ENCODE measurements at places on chromosomes 7 and 10.

DNA sequence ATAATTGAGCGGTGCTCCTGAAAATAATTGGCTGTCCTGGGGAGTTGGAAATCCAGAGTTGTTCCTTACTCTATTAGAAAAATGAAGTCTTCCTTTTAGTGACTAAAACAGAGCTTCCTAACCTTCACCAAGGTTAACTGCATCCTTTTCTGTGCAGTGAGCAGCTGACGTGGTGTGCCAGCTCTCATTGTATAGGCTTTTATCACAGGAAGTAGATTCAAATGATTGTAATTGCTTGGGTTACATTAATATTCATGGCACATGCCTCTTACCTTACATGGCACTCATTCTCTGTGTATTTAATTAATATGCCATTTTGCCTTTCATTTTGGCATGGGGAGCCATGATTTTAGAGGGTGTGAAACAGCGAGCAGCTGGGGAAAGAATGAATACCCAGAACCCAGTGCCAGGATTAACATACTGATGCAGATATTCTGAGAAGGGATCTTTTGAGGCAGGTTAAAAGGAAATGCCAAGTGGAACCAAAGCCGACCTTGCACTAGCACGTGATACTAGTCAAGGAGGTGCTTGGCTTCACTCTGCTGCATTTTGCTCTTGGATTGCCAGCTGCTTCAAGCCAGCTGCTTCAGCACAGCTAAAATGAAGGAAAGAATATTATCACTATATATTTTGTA is 115.3 kb downstream of the ST7 start:
- DNase-seq = no peak

GRCh38 chr7:70415179-70415972 is 716.6 kb upstream of the GALNT17 start:
- no peak for DNase-seq

DNA sequence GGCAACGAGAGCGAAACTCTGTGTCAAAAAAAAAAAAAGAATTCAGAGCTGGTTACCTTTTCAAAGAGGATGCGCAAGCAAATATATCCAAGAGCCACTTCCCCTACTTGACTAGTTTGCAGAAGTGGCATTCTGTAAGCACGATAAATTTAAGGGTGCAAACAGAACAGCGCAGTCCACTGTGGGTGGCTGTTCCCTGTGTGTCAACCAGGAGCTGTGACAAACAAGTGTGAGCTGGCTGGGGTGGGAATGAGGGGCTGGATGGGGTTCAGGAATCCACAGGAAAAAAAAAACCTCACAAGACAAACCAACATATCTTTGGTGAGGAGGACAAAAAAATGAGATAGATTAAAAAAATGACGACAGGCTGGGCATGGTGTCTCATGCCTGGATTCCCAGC is 15.9 kb downstream of the GUSB start:
- no peak for DNase-seq

GRCh38 chr10:110529596-110530011 is 31.9 kb downstream of the DUSP5 start:
- DNase-seq = no peak

GRCh38 chr7:16594676-16595075 is 50.9 kb downstream of the ANKMY2 start:
- DNase-seq = no peak

GRCh38 chr7:67435894-67436535 is 439.4 kb downstream of the TYW1 start:
- no peak for DNase-seq

DNA sequence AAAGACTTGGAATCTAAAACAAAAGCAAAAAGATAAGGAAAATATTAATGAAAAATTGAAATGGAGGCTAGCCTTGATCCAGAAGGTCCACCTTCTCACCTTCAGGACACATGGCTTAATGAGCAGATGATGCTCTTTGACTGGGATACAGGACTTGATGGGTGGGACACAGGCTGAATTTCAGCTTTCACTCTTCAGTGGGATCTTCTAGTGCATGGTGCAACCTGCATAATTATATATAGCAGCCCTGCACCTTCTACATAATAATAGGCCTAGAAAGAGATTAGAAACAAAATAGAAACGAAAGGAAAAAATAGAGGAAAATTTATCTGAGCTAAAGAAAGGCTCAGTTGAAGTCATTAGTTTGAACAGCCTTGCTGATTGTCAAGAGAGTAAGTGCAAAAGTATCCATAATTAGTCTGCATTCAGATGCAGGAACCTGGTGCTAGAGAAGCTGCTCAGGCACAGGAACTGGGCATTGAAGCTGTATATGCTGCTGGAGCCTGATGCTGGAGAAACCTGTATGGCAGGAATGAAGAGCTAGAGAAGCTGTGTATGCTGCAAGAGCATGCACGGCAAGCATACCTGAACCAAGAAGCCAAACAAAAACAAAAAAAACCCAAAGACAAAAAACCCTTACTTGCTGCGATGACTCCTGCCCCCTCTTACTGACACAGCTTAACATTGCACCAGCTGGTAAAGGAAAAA is 19.4 kb downstream of the MKLN1 start:
- DNase-seq = no peak

DNA sequence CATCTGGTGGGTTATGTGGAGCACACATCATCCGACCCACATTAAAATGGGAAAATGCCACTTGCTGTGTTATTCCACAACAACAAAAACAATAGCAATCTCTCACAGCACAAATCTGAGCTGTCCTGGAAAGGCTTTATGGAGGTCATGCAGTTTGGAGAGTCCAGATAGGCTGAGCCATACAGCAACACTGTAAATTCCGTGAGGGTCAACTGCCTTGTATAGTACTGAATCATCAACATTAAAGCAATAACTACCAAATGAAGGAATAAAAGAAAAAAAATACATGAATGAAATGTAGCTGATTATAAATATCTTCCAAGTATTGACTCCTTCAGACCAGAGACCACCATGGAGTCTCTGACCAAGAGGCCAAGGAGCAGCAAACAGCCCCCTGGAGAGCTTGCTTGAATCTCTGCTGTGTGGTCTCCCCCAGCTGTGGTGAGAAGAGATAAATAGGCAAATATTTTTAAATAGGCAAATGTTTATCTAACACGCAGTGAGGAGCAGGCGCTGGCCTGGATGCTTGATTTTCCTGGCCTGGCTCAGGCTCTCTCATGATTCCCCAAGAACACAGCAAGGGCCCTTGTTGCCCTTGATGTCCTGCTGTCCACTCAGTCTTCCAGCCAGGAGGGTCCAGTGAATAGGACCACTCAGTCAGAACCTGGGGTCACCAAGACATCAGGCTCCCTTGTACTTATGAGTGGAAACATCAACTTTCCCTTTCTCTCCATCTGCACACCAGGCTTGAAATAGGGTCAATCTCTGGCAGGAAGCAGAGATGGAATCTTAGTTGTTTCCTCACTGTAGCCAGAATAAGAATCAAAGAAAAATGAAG is 1021.3 kb downstream of the XPNPEP1 start:
- no peak for DNase-seq

GRCh38 chr7:129780974-129781927 is 169.7 kb downstream of the NRF1 start:
- DNase-seq = no peak

GRCh38 chr10:87598700-87599099 is 61.0 kb upstream of the PAPSS2 start:
- DNase-seq = no peak

DNA sequence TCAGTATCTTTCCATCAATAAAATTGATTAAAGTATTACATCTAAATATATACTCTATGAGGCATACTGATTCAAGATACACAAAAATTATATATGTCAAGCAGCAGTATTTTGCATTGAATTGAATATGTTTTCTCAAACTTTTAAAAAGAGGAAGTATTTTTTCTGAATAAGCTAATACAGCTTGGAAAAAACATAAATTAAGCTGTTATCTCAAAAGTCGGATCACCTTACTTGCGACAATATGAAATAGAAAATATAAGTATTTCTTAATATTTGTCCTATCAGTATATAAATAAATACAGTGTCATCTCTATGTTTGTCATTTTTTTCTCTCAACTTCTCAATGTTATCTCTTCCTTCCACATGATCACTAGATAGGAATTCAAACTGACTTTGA is 139.3 kb downstream of the MBL2 start:
- no peak for DNase-seq

DNA sequence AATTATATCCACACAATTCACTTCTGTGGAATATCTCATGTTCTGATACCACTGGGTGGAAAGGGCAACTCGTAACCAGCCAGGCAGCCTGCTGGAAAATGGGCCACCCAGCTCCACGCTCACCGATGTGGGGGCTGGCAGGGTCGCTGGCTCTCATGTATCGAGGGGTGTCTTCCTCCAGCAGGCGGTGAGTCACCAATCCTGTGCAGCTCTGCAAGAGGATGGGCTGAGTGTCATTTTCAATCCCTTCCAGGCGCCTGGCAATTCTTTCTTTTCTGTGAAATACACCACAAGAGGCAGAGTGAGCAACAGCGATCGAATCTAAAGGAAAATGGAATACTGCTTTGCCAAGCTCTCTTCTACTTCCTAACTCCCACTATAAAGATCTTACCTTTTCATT is 80.1 kb downstream of the SVIL start:
- no peak for DNase-seq

DNA sequence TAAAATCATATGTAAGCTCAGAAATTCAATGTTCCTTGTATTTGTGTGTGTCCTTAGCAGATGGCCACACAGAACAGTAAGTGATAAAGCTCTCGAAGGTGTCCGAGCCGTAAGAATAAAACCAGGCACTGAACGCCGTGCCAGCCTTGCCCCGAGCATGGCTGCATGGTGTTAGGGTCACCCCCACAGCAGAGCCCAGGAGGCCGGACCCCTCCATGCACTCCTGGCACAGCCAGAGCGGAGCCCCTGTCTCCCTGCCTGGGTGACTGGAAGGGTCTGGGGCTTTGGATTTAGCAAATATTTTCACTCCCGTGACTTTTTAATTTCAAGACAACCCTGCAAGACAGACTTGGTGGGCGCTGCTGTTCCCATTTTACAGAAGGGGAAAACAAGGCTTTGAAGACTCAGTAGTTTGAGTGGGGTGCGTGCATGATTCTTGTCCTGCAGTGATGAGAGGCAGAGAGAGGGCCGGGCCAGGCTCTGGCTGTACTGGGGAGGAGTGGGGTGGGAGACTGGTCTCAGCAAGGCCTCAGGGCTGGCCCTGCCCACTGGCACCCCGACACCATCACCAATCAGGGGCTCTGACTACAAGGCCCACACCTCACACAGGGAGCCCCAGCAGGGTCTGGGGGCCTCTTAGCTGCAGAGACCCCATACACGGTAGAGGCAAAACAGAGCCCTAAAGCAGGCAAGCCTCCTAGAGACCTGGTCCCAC is 39.4 kb downstream of the VIPR2 start:
- DNase-seq = no peak

GRCh38 chr7:69476416-69476815 is 121.9 kb upstream of the AUTS2 start:
- no peak for DNase-seq

DNA sequence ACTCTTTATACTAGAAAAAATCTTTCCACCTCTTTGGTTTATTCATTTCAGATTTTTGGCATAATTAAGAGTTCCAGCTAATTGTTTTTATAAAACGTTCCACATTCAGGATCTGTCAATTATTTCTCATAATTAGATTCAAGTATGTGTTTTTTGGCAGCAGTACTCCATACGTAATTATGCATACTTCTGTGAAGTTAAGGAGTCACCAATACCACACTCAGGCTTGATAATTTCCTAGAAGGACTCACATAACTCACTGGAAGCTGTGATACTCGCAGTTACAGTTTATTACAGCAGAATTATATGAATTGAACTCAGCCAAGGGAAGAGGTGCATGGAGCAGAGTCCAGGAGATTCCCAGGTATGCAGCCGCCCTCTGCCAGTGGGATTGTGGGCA is 290.5 kb upstream of the AKR1E2 start:
- no peak for DNase-seq

- no peak for DNase-seq
Measured at GRCh38 chr10:62062752-62063512, 161.4 kb downstream of the ARID5B start.

GRCh38 chr10:53166325-53166724 is 393.7 kb upstream of the MBL2 start:
- no peak for DNase-seq

DNA sequence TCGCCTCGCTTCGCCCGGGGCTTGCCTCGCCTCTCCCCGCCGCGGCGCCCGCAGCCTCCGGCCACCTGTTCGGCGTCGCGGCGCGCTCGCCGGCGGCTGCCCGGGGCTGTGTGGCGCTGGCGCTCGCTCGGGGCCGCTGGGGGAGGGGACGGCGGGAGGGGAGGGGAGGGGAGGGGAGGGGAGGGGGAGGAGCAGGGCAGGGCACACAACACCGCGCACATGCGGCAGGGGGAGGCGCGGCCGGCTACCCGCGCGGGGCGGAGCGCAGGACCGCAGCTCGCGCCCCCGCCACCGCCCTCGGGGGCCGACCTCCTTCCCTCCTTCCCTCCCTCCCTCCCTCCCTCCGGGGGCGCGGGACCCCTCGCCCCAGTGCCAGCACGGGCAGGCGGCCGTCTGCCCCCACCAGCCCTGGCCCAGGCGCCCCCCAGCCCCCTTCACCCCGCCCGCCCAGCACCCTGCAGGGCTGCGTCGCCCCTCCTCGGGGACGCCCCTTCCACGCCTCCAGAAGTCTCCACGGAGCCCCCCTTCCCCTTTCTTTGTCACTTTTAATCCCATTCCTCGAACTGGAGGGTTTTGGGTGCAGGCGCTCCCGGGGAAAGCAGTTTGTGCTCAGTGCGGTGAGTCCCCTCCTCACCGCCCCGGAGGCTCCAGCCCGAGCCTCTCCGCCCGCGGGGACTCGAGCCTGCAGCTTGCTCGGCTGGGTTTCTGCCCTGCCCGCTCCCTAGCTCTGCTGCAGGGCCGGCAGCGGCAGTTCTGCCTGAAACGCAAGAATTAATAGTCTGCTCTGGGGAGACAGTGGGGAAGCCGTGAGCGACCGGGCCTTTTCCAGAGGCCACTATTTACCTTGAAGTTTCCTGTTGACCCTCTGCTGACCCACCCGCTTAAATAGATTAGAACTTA is at the start of gene PARD3:
PARD3 (minus strand) TSS at position 112 of the 900 bp plus-strand sequence. CDS start 301 bp downstream, outside the sequence.
- no peak for DNase-seq

- peak; percentile 4 for DNase-seq
Measured at GRCh38 chr7:3028071-3028757, 15.5 kb downstream of the CARD11 start.

Measured in stimulated activated CD8-positive, alpha-beta memory T cell treated with anti-CD3 and anti-CD28 coated beads, Interleukin-2, amount 100 ng/mL, for 1 hour (primary cell).